ENCODE measurements at places on chromosomes 4 and X.

- DNase-seq = no peak
These were observed 204.8 kb downstream of the FAT4 start for GRCh38 chr4:125519371-125520146.

DNA sequence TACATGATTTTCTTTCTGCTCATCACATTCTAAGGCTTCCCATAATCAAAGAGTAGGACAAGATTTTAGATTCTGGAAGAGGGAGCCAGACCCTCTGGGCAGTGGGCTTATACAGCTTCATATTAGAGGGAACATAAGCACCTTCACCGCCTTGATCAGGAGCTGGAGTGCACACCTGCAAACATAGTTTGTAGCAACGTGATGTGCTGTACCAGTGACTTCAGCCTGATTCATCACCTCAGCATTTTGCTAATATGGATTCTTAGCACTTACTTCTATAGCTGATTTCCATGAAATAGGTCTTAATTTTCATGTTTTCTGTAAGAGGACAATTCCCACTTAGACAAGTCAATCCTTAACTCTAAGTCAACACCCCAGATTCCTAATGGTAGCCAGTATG is 36.7 kb downstream of the PCDH18 start:
- no peak for DNase-seq

DNA sequence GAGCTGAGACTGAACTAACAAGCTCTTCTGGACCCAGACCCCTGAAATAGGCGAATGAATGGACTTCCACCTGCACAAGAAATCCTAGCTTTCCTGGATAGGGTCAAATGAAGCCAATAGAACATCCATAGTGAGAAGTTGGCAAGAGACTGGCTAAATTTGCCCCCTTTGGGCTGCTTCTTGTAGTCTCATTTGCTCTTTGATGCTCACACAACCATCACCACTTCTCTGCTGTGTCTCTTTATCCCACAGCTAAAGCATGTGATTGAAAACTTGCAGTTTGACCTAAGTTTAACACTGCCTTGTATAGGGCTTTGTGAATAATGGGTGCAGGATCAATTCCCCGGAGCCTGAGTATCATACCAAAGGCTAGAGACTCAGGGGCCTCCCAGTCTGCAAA is 38.2 kb downstream of the NLGN3 start:
- DNase-seq = no peak

DNA sequence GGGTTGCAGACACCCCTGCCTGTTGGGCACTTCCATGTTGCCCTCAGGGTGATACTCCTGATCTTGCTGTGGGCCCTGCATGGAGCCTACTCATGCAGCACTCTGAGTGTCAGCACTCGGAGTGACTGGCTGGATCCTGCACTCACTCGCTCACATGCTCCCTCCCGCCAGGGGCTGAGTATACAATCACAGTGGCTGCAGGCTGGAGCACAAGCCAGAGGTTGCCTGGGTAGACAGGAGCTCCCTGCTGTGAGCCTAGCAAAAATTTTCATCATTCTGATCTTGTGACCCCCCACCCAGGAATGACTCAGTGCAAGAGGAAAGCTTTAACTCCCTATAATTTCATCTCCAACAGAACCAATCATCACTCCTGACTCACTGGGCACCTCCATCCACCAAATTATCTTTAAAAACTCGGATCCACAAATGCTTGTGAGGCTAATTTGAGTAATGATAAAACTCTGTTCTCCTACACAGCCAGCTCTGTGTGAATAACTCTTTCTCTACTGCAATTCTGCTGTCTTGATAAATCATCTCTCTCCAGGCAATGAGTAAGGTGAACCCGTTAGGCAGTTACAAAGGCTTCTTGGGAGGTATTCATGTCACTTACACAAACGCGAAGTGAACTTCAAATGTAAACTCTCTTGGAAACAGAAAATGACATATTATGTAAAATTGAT is 1180.8 kb upstream of the PABPC4L start:
- DNase-seq = no peak

DNA sequence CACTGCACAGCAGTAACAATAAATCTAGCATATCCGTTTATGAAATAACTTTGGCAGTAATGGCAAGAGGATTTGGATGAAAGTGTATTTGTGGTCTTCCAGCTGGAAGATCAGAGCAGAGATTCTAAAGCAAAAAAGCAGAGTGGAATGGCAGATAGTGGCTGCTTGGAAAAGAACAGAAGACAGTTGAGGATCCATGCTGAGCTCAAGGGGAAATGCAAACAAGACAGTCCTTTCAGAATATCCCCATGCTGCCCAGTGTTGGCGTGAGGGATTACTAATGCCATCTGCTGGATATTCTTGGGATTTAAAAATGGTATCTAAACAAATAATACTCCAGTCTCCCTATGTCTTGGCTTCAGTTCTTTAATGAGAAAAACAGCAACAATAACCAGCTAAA is 629.1 kb upstream of the ATOH1 start:
- DNase-seq = no peak
